ENCODE measurements at places on chromosomes 11 and 22.

DNA sequence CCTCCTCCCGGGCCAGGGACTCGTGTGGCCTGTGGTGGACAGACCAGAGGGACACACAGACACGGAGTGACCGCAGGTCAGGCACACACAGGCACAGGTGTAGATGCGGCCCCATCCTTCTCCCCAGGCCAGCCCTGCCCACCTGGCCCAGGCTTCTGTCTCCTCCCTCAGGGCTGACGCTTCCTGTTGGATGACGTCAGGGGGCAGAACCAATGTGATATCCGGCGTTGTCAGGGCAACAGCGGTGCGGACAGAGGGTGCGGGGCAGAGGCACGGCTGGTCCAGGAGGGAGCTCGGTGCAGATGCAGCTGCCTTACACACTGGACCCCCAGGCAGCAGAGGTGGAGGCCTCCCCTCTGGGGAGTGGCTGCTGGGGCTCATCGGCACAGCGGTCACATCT, 2.9 kb upstream of the TUBGCP6 start:
- H3K4me3 ChIP-seq, result no peak overlapping the region
- peaks cover 22% of the 10 kb centered on the region for H3K4me1 ChIP-seq
- no peaks in the 10 kb centered on the region for H3K27me3 ChIP-seq
- DNase-seq, result peak; percentile 71
- H3K36me3 ChIP-seq, result peaks cover 22% of the 10 kb centered on the region

- H3K4me1 ChIP-seq, result peaks cover 31% of the 10 kb centered on the region
- no peaks in the 10 kb centered on the region for H3K36me3 ChIP-seq
- H3K4me3 ChIP-seq, result no peak overlapping the region
- no peak for DNase-seq
- no peak overlapping the region for H3K27ac ChIP-seq
Observed at GRCh38 chr11:95917193-95918036, 6.5 kb downstream of the MTMR2 start.

DNA sequence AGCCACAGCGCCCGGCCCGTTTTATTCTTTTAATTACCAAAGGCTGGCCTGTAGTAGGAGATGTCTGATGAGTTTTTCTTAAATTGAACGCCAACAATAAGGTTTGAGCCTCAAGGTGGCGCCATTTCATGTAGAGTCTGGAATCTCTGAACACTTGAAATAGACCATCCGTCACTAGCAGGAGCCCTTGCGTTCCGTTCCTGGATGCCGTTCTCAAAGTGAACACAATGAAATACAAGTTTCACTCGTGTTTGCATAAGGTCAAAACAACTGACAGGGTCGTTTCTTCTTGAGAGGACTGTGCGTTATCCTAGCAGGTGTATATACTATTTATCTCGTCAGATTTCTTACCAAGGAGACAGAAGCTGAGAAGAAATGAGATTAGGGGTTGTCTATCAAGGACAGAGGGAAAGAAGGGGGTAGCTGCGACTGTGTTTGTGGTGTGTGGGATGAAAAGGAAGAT, 18.7 kb upstream of the SCGB1D1 start:
- H3K27me3 ChIP-seq, result peaks cover 30% of the 10 kb centered on the region
- DNase-seq, result peak; percentile 89

- H3K27ac ChIP-seq, result peak overlapping the region; percentile 34
- H3K27me3 ChIP-seq, result no peaks in the 10 kb centered on the region
- H3K4me3 ChIP-seq, result no peak overlapping the region
- peaks cover 55% of the 10 kb centered on the region for H3K36me3 ChIP-seq
- DNase-seq, result no peak
Observed at GRCh38 chr11:121533601-121534000, 80.8 kb upstream of the SORL1-AS1 start.

GRCh38 chr11:3129591-3130268, 35.4 kb downstream of the OSBPL5 start:
- no peak for DNase-seq
- no peaks in the 10 kb centered on the region for H3K27me3 ChIP-seq
- no peak overlapping the region for H3K4me3 ChIP-seq
- H3K4me1 ChIP-seq, result no peaks in the 10 kb centered on the region
- no peaks in the 10 kb centered on the region for H3K36me3 ChIP-seq
- H3K27ac ChIP-seq, result no peak overlapping the region

DNA sequence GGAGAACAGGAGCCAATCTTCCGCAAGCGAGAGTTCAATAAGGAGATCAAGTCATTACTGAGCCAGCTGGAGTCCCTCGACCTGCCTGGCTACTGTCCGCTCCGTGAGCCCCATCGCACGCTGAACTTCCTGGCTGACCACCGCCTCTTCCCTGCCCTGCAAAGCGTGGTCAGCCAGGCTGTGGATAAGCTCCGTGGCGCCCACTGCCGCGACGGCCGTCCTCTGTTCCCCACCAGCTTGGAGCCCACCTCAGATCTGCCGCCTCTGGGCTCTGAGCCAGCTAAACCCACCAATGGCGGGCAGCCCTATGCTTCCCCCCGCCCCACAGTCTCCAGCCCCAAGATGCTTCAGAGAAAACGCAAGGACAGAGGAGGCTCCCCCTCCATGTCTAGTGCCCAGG, 2.3 kb downstream of the CCDC116 start:
- no peak overlapping the region for H3K27ac ChIP-seq
- no peak overlapping the region for H3K4me3 ChIP-seq
- DNase-seq, result no peak
- peaks cover 13% of the 10 kb centered on the region for H3K4me1 ChIP-seq

- no peak for DNase-seq
- H3K4me3 ChIP-seq, result no peak overlapping the region
- peaks cover 17% of the 10 kb centered on the region for H3K36me3 ChIP-seq
Observed at GRCh38 chr11:13680501-13681264, 12.2 kb downstream of the FAR1 start.

DNA sequence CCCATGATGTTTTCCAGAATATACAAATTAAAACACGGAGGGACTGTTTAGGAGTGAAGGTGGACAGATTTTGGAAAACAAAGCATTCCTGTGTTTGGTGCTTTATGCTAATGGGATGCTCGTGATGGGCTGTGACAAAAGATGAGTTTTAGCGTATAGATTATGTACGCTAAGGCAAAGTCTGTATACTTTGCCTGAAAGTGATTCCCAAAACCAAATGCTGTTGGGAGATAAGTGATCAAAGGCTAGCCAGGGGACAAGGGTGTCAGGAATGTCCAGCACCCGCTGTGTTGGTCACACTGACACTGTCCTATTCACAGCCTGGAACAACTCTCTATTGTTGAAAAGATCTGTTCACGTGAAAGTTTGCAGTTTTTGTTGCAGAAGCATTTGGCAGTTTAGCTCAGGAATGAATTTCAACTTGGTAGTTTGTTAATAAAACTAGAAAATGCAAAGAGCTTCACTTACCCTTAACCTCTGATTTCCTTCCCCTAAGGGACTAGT, 1.5 kb downstream of the JAM3 start:
- H3K4me3 ChIP-seq, result peak overlapping the region; percentile 65
- DNase-seq, result no peak
- peaks cover 27% of the 10 kb centered on the region for H3K4me1 ChIP-seq
- H3K36me3 ChIP-seq, result no peaks in the 10 kb centered on the region
- H3K27ac ChIP-seq, result no peak overlapping the region

DNA sequence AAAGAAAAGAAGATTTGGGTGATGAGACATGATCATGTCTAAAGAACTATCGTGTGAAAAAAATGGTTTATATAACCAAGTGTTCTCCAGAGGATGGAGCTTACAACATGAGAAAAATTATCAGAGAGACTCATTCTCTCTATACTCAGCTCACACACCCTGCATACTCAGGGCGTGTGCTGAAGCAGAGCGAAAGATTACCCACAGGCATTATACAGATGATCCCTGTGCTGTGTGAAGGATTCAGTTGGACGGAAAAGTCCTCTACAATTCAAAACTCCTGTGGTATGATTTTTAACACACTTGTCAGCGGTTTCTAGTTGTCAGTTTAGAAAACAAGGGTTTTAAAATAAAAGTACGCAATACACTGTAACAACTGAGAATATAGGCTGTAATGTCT, 267.3 kb downstream of the DLG2 start:
- no peak overlapping the region for H3K27ac ChIP-seq
- no peak overlapping the region for H3K4me3 ChIP-seq
- DNase-seq, result no peak
- no peaks in the 10 kb centered on the region for H3K36me3 ChIP-seq
- no peaks in the 10 kb centered on the region for H3K4me1 ChIP-seq

DNA sequence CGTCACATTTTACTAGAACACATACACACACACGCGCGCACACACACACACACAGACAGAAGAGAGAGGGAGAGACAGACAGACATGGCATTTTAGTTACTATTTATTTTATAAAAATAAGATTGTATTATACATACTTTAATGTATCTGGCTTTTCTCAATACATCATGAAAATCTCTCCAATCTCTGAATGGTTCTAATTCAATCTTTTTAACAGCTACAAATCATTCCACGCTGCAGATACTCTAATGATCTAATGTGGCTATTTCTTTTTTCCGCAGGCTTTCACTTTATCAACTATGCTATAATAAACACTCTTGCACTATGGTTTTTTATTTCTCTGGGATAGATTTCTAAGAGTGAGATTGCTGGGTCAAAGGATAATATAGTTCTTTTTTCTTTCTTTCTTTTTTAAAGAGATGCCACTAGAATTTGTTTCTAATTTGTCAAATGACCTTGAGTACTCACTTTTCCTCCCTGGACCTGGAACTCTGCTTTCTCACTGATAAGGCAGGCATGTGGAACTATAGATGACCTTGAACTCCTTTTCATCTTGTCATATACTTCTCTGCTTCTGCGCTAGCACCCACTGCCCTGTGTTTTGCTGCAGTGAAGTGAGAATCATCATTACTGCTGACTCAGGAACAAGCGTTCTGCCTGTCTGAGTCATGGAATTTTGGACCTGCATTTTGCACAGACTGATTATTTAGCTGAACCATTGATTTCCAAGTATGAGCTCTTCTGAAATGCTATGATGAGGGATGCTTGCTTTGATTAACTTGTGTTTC, 4.9 kb upstream of the SLC6A5 start:
- no peak overlapping the region for H3K4me3 ChIP-seq
- H3K27ac ChIP-seq, result no peak overlapping the region
- H3K27me3 ChIP-seq, result peaks cover 52% of the 10 kb centered on the region
- no peaks in the 10 kb centered on the region for H3K36me3 ChIP-seq
- no peak for DNase-seq

- H3K27me3 ChIP-seq, result no peaks in the 10 kb centered on the region
- H3K36me3 ChIP-seq, result no peaks in the 10 kb centered on the region
- H3K4me3 ChIP-seq, result no peak overlapping the region
- no peak for DNase-seq
- H3K4me1 ChIP-seq, result peaks cover 2% of the 10 kb centered on the region
Observed at GRCh38 chr11:36475192-36475591, 34.9 kb downstream of the TRAF6 start.
